ENCODE measurements at places on chromosomes 7 and 10. TPM values are rescaled to one million over a fixed set of nuclear protein-coding genes. Genes with fewer than 3 reads are reported as not detected.

Gene LIPJ
- total RNA-seq, result not detected

Gene FAM24B
- total RNA-seq, result 11.9 TPM

Gene PHYHIPL
- total RNA-seq, result 0.16 TPM

Gene LIPF
- total RNA-seq, result not detected

Gene SPDYE1
- total RNA-seq, result not detected

Gene ITIH5
- 0.20 TPM for total RNA-seq

Gene TNKS2
- total RNA-seq, result 19.9 TPM

Gene CFAP46
- 1.4 TPM for total RNA-seq

Gene GFRA1
- total RNA-seq, result 10.4 TPM

Gene ANXA8L1
- total RNA-seq, result 127 TPM

Gene ADARB2
- total RNA-seq, result not detected

Gene ZNF282
- total RNA-seq, result 23.0 TPM

Gene TMEM229A
- total RNA-seq, result not detected

Gene PTPRZ1
- total RNA-seq, result not detected
